ENCODE measurements at places on chromosomes 7 and 10.

- no peak for DNase-seq
Observed at GRCh38 chr7:115137816-115138215, 215.9 kb downstream of the MDFIC start.

- no peak for DNase-seq
Observed at GRCh38 chr10:118792526-118792925, 37.8 kb upstream of the CACUL1 start.

DNA sequence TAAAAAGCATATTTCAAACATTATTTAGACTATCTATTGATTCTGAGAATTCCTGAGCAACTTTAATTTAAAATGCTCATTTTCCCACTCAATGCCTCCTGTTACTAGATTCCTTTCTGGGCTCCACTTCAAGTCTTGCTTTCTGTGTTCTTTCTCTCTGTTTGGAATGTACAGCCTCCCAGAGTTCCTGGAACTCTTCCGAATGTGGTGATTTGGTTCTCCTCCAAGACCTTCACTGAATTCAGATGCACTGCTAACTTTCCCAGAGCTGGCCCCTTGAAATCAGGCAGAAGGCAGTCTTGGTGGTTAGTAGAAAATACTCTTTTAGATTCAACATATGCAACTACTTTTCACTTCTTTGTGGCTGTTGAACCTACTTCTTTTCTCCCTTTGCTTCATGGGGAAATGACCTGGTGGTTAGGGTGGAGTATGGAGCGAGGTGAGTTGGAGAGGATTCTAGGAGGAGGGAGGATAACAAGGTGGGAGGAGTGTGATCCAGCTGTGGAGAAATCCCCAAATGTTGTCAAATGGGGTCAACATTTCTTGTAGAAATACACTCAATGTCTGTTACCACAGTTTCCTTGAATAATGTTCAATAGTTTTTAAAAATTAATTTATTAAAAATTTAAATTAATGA, 27.9 kb upstream of the CCDC7 start:
- no peak for DNase-seq

DNA sequence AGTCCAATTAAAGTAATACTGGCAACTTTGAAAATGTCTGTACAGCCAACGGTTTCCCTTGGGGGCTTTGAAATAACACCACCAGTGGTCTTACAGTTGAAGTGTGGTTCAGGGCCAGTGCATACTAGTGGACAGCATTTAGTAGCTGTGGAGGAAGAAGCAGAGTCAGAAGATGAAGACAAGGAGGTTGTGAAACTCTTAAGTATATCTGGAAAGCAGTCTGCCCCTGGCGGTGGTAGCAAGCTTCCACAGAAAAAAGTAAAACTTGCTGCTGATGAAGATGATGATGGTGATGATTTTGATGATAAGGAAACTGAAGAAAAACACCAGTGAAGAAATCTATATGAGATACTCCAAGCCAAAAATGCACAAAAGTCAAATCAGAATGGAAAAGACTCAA, 72.2 kb downstream of the ZNF783 start:
- no peak for DNase-seq

- DNase-seq: no peak
Observed at GRCh38 chr10:108966005-108966404, 957.3 kb downstream of the XPNPEP1 start.

DNA sequence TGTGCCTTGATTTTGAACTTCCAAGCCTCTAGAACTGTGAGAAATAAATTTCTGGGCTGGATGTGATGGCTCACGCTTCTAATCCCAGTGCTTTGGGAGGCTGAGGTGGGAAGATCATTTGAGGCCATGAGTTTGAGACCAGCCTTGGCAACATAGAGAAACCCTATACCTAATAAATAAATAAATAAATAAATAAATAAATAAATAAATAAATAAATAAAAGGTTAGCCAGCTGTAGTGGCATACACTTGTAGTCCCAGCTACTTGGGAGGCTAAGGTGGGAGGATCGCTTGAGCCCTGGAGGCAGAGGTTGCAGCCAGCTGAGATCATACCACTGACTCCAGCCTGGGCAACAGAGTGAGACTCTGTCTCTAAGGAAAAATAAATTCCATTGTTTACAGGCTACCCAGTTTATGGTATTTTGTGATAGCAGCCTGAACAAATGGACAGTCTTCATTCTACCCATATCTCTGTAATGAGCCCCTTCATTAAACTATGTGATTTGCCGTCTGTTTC, 67.7 kb downstream of the STEAP1B start:
- DNase-seq: no peak

DNA sequence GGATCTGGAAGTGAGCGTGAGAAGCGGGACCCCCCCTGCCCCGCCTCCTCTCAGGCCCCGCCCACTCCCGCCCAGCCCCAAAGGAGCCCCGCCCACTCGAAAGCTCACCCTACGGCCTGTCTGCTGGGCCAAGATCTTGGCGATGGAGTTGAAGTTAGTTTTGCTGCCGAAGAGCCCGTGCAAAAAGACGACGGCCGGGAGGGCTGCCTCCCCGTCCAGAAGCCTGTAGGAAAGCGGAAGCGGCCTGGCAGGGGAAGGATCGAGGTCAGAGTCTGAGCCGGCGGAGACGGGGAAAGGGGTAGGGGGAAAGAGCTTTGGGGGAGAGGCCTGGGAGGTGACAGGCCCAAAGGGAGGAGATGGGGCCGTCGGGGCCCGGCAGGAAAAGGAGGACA, 386 bp downstream of the ABHD11 start:
- no peak for DNase-seq

DNA sequence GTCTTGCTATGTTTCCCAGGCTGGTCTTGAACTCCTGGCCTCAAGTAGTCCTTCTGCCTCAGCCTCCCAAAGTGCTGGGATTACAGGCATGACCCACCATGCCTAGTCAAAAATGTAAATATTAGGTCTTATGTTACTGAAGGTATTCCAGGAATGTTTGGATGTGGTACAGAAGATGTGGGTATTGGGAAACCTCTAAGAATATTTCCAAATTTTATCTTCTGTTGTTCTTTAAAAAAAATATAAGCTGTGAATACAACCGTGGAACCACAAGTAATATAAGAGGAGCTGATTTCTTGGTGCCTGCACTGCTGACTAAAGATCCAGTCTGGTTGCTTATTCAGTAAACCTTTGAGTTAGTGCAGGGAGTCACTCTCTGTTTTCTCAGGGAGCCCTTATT, 178.3 kb downstream of the AUTS2 start:
- DNase-seq: no peak

DNA sequence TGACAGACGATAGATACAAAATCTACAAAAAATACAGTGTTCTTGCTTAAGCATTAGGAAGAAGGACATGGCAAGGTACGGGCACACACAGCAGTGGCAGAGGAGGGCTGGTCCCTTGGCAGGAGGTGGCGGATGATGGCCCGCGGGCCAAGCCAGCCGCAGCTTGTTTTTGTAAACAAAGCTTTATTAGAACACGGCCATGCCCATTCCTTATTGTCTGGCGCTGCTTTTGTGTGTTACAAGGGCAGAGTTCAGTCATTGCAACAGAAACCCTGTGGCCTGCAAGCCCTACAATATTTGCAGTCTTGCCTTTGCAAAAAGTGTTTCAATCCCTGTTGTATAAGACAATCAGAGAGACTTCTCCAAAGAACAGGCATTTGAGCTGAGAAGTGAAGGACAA, 30.7 kb downstream of the FGFR2 start:
- DNase-seq: no peak

GRCh38 chr7:41428381-41428780, 274.5 kb downstream of the INHBA start:
- DNase-seq: no peak

GRCh38 chr10:125164421-125164820, 4.1 kb upstream of the CTBP2 start:
- DNase-seq: no peak

DNA sequence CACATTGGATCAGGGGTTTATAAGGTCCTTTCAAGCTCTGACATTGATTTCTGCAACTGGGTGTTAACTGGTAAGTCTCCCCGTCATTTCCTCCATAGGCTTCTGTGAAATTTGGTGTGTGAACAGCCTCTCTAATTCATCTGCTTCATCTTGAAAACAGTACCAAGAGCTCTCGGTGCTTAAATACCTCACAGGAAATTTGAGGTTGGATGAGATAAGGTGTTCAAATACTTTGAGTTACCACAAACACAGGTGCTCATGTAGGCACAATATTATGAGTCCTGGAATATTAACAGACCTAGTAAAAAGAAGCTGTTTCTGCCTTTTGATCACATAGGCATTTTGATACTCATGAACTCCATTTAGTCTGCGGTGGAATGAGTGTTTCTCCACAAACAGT, 85.2 kb downstream of the RTKN2 start:
- DNase-seq: no peak

DNA sequence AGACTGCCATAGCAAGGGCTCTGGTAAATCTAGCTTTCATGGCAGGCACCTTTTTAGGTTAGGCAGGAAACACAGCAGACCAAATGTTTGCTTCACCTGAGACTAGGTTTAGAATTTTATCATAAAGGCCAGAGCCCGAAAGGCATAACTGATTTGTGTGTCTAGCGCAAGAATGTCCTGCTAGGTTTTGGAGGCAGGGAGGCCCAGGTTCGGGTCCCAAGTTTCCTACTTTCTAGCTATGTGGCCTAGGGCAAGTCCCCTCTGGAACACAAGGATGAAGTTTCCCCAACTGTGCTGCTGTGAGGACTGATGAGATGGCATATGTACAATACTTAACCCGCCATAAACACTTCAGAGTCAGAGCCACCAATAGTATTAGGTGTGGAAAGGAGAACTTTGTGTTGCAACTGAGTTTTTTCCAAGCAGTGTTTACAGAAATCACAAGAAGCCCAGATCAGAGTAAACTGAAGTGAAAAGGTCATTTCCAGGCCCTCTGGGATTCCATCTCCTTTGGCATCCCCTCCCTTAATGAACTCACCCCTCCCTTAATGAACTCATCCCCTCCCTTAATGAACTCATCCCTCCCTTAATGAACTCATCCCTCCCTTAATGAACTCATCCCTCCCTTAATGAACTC, 244.9 kb downstream of the SKAP2 start:
- DNase-seq: no peak
